GDM1 (cell line): ENCODE measurements at places on chromosomes 3 and 15.
A peak's percentile ranks its signal among the peaks of the same experiment; 100 is the strongest.

DNA sequence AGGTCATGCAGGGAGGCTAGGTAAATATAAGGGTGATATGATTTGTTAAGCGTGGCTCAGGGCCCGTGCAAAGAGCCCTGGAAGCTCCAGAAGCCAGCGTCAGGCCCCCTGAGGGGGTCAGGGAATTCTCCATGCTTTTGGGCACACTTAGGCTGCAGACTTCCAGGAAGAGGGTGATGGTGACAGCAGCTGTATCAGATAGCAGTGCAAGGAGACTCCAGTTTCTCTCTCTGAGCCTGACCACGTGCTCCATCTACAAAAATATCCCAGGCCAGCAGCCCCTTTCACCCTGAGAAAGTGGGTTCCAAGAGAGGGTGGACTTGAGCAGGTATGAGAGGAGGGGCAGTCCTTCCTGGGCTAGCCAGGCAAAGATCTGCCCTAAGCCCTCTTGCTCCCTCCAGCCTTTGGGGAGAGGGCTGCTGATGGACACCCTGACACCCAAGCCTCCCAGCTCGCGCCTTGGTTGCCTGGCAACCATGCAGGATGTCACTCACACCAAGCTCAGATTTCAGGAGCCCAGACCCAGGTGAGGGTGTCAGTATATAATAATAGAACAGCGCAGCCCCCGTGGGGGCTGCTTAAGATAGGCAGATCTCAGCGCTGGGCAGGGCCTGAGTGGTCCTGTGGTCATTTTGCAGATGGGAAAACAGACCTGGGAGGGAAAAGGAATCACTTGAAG, 35.8 kb downstream of the ATP2B2 start:
- no peak for DNase-seq

DNA sequence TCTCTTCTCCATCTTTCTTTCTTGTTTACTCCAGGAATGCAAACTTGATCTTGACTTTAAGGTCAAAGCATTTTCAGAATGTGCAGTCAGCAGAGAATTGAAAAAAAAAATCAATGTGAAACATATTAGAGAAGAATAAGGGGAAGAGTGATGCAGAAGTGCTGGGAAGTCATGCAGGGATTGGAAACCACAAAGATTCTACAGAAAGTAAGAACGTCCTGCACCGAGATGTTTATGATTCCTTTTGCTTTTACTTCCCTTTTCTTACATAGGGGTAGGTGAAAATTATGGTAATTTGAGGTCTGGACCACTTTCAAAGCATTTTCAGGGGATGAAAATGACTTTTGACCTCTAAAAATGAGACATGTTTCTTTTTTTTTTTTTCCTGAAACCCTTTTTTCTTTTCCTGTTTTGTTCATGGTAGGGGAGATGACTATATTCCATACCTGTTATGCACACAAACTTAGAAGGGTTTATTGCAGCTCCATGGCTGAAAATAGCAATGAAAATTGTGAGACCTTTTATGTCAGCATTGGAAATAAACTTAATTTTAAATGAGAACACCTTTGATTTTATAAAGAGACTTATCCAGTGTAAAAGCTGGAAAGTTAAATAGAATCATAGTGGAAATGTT, 623.5 kb upstream of the TBL1XR1 start:
- peak; percentile 17 for DNase-seq

GRCh38 chr3:195872097-195872496, 36.3 kb downstream of the TNK2 start:
- DNase-seq, result no peak

DNA sequence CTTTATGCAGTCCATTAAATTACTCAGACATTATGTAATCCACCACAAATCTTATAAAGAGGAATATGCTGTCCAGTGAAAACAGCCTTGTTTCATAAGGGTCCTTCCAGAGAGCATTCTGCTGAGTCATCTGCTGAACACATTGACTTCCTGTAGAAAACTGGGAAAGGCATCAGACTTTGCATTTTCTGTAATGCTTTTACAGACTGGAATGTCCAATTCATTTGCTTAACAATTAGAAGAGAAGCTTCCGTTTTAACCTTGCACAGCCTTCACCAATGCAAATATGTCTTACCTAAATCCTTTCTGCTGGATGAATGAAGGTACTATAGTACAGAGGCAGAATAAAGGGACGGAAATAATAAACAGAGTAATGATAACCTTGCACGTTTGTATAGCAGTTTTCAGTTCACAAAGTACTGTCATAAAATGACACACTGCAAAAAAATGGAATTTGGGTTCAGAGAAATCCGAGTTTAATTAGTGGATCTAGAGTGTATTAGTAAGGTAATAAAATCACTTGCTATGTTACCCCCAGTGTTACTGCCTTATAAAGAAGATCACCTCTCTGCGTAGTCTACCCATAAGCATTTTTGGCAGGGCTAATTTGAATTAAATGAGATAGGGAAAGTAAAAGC, 301.5 kb downstream of the PYDC2 start:
- DNase-seq, result no peak

GRCh38 chr3:108461661-108462111, 48.7 kb downstream of the MYH15 start:
- DNase-seq, result no peak

DNA sequence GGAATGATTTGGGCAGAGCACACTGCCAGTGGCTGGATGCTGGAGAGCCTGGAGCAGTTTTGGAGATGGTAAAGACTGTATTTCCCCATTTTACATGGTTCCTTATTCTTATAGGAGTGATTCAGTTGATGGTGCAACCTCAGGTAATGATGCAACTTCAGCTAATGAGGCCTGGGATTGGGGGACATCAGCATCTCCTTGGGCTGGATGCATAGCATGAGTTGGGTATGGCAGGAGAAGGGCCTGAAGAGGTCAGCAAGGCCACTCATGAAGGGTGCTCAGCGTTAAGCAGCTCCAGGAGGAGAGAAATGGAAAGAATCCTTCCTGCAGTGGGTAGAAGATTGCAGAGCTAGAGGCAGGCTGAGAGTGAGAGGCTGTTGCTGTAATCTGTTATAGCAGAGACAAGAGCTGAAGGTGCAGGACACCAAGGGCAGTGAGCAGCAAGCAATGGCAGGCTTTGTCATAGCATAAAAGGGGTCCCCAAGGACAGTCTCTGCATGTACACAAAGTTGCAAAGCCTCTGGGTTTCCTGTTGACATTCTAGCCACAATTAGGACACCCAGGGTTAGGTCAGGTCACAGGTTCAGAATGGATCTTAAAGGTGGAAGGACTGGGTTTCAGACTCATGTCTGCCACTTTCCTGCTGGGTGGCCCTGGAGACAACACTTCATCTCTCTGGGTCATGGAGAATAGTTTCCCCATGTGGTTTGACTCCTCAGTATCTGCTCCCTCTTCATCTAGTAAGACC, 29.5 kb upstream of the SNRK start:
- no peak for DNase-seq

GRCh38 chr3:54064486-54064885, 57.9 kb upstream of the CACNA2D3 start:
- no peak for DNase-seq

DNA sequence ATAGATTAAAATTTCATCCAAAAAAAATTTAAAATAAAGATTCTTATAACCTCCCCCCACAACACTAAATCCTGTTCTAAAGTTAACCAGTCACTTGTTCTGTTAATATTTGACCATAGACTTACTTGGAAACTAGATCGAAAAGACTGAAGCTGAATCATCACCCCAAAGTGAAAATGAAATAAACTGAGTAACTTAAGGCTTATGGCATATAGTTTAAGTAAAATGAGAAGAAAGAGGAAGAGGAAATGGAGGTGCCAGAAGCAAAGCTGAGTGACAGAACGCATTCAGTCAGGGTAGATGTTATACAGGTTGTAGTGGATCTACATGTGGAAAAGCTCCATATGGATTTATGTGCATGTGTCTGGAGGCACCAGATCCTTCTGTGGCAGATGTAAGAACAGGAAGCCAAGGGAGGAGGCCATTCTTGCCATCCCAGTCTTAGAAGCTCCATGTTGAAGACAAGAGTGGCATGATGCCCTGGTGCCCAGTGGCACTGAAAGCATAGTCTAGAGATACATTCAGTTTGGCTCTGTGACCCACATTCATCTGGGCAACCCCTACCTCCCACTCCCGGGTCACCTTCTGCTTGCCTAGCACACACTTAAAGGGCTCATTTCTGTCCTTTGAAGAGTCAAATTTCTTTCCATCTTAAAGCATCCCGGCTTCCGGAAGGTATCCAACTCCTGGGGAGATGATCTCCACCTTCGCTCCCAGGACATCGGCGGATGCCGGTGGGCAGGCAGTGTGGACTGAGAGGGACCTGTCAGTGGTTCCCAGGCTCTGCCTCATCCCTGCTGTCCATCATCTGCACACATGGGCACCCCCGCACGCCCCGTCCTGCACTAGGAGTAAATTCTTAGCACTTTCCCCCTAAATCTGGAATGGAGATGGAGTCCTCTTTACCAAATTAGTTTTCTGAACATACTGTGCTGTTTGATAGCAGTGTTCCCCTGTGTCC, 90.8 kb downstream of the NEO1 start:
- DNase-seq, result no peak

DNA sequence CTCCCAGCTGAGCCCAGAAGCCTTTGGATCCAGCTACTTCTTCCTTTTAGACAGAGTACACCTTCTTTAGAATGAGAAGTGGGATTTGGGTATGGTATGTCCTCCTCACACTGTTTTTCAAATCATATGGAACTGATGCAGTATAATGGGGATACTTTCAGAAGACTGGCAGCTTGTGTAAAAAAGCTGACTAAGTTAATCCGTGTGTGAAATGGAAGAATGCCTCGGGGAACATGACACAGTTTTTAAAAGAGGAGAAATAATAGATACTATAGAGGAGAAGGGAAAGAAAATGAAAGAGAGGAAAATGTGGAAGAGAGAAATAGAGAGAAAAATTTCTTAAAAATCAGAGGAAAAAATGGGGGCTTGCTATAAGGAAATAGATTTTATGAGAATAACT, 47.7 kb downstream of the TUSC7 start:
- no peak for DNase-seq

- DNase-seq, result no peak
Measured at GRCh38 chr3:188497021-188497420, 343.1 kb downstream of the LPP start.

DNA sequence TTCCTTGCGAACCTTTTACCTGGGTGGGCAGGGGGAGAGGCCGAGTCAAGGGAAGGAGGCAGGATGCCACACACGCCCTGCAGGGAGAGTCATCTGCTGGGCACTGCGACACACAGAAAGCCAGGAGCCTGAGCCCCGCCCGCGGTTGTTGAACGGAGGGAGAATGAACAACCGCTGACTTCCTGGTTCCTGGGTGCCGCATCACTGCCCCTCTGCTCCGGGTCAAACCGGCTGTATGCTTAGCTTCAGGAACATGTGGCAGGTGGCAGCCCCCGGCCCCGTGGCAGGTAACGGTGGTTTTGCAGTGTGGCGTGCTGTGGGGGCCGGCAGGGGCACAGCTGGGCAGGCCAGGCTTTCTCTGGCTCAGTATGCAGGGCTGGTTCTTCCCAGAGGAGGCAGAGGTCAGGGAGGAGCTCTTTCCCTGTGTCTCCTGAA, 33.4 kb downstream of the APBA2 start:
- DNase-seq, result no peak

- no peak for DNase-seq
Measured at GRCh38 chr3:1616744-1617143, 481.9 kb upstream of the CNTN4 start.

GRCh38 chr3:195559723-195560409, 16.7 kb upstream of the PPP1R2 start:
- DNase-seq, result no peak

- no peak for DNase-seq
Measured at GRCh38 chr3:117549716-117550115, 840.1 kb downstream of the TUSC7 start.

DNA sequence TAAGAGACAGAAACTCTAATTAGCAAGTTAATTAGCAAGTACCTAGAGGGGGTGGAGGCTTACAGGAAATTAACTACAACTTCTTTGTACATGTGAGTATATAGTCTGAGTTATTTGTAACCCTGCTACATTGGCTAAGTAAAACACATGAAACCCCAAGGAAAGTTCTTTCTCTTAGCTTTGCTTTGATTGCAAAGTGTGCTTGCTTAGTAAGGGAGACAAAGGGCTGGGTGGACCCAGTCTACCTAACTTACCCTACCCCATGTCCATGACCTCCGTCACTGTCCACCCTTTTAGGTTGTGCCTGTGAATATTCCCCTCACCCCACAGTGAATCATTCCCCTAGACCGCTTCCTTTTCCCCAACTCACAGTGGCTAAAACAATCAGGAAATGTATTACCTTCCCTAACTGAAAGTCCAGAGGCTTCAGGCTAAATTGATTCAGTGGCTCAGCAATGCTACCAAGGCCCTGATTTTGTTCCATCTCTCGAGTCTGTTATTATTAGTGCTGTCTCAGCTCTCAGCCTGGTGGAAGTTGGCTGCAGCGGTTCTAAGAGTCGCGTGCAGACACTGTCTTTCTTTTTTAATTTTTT, 31.1 kb upstream of the RYR3 start:
- no peak for DNase-seq

GRCh38 chr15:48862705-48863104, 15.2 kb upstream of the EID1 start:
- DNase-seq, result no peak

DNA sequence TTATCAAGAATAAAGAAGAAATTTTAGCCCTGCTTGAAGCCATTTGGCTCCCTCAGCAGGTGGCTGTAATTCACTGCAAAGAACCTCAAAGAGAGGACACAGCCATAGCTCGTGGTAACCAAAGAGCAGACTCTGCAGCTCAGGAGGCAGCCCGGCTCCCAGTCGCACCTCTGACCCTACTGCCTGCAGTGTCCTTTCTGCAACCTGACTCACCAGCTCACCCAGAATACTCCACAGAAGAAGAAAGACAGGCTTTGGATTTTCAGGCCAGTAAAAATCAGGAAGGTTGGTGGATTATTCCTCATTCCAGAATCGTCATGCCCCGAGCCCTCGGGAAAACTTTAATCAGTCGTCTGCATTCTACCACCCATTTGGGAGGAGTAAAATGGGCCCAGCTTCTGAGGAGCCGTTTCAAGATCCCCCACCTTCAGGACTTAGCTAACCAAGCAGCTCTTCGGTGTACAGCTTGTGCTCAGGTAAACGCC, 38.6 kb downstream of the ZBTB11 start:
- DNase-seq, result no peak
